ENCODE measurements at places on chromosomes 1 and 21.

- no peak for DNase-seq
Observed at GRCh38 chr1:200299571-200299970, 110.3 kb downstream of the ZNF281 start.

- no peak for DNase-seq
Observed at GRCh38 chr1:31476891-31477846, 64.2 kb downstream of the SERINC2 start.

DNA sequence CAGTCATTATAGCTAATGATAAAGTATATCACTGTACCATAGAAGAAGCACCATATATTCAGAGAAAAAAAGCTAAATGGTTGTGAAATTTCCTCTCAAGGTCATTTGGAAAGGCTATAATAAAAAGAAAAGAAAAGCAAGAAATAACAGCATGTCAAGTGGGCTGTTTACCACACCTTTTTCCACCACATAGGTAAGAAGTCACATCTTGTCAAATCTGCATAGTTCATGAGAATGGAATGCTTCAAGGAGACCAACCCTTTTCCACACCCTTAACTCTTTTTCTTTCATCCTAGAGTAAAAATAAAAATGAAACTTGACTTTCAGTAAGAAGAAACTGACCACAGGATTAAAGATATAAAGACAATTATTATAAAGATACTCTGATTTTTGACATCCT is 91.2 kb downstream of the ATP6V1G3 start:
- DNase-seq: no peak

DNA sequence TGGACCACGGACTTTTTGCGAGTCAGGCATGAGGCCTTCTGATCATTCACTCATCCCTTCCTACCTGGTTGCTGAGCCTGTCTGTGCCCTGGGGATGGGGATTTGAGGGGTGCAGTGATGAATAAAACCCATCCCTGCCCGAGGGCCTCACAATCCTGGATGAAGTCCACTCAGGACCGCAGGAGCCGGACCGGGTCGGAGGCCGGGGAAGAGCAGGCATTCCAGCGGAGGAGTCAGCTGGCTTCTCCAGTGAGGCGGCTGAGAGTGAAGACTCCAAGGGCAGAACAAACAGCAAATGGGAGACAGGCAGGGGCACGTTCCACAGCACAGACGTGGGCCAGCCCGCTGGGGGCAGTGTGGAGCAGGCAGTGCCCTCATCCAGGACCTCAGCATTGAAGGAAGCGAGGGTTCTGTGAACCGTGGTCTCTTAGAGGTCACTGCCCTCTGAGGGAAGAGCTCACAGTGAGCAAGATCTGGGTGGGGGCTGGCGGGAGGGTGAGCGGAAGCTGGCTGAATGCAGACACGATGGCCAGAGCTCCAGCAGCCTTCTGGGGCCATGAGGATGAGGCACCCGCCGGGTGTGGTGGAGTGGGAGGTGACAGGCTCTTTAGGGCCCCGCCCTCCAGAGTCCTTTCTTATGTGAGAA is 10.9 kb upstream of the LRRC3 start:
- DNase-seq: no peak

GRCh38 chr21:34280389-34280795 is 83.4 kb upstream of the KCNE2 start:
- DNase-seq: no peak

DNA sequence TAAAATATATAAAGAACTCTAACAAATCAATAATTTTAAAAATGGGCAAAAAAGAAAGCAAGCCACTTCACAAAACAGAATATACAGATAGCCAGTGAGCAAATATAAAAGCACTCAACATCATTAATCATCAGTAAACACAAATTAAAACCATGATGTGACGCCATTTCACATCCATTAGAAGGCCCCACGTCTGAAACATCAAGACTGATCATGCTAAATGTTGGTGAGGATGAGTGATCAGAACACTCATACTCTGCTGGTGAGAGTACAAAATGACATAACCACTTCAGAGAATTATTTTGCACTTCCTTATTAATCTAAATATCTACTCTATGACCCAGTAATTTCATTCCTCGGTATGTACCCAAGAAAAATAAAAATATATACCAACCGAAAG is 512.2 kb upstream of the NR5A2 start:
- DNase-seq: no peak

DNA sequence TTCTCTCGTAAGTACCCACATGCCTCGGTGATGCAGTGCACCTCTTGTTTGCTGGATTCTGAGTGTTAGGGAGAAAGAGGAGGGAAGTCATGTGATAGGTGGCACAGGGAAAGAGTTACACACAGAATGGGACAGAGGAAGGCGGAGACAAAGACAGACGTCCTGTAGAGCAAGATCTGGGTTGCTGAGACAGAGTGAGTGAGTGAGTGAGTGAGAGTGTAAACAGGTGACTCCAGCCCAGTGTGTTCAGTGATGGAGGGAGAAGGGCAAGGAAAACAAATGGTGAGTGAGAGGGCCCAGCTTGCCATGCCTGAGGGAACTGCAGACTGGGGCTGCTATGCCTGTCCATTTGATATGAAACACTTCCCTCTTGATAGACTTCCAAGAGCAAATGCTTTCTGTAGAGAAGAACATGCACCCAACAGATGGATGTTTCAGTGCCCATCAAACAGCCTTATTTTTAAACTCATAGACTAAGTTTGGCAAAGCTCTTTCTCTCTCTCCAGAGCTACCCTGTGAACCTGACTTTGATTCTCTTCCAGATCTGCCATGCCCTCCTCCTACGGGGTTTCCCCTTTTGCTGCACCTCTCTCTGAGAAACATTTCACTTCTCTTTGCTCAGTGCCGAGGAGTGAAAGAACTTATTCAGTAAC is 209.9 kb upstream of the COA6 start:
- DNase-seq: no peak

DNA sequence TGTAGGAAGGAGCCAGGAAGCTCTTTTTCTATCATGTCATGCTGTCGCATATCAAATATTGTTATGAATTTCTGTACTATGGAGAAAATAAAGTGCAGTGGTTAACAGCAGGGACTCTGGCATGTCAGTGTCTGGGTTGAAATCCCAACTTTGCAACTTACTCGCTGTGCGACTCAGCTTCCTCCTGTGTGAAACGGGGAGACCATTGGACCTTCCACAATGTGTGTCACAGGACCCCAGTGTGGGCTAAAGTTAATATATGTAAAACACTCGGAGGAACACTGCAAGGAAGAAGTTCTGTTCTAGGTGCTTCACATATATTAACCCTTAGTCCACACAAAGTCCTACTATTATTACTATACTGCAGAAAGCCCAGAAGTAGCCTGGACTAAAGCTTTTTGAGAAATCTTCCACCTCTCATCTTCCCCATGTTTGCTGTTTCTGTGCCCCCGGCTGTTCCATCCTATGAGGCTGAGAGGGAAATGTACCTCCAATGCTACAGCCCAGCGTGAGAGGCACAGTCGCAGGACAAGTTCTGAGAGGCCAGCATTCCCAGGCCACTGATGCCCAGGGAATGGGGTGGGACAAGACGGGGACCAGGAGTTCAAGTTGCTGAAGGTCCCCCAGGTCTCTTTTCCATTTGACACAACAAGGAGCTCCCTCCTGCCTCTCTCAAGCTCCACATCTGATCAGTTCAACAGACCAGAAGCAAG is 1.9 kb downstream of the CHIT1 start:
- no peak for DNase-seq

GRCh38 chr1:184253921-184254320 is 132.9 kb upstream of the C1orf21 start:
- DNase-seq: no peak

- DNase-seq: no peak
Observed at GRCh38 chr1:244953901-244954300, 89.6 kb upstream of the HNRNPU start.

GRCh38 chr1:45345014-45345413 is 4.8 kb upstream of the MUTYH start:
- no peak for DNase-seq

DNA sequence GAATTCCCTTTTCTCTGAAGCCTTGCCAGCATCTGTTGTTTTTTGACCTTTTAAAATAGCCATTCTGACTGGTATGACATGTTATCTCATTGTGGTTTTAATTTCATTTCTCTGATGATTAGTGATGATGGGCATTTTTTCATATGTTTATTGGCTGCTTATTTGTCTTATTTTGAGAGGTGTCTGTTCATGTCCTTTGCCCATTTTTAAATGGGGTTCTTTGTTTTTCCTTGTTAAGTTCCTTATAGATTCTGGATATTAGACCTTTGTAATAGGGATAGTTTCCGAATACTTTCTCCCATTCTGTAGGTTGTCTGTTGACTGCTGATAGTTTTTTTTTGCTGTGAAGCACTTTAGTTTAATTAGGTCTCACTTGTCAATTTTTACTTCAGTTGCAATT is 54.0 kb upstream of the C1orf185 start:
- DNase-seq: no peak

DNA sequence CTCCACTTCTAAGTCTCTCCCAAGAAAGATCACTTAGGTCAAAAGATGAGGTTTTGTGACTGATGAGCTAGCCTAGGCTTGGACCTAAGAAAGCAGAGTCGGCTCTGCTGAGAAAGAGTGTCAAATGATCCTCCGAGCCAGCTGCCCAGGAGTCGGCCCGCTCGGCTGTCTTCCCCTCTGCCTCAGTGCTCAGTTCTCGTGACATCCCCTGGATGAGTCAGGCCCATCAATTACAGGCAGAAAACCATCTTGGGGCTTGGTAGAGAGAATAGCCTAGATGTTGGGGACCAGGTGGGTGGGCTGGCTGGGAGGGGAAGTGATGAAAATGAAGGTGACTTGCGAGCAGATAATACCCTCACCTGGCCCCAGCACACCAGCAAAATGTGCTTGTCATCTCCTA is 60.5 kb downstream of the SLC66A1 start:
- DNase-seq: no peak

- no peak for DNase-seq
Observed at GRCh38 chr1:26181586-26182382, 4.5 kb downstream of the CNKSR1 start.

DNA sequence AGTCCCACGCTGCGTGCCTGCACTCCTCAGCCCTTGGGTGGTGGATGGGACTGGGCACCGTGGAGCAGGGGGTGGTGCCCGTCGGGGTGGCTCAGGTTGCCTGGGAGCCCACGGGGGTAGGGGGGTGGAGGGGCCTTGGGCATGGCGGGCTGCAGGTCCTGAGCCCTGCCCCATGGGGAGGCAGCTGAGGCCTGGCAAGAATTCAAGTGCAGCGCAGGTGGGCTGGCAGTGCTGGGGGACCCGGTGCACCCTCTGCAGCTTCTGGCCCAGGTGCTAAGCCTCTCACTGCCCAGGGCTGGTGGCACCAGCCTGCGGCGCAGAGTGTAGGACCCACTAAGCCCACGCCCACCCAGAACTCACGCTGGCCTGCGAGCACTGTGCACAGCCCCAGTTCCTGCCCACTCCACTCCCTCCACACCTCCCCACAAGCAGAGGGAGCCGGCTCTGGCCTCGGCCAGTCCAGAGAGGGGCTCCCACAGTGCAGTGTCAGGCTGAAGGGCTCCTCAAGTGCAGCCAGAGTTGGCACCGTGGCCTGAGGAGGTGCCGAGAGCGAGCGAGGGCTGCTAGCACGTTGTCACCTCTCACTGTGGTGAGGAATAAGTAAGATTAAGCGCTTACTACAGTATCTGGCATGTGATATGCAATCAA is 12.8 kb downstream of the TNNI3K start:
- DNase-seq: no peak

- DNase-seq: no peak
Observed at GRCh38 chr21:42176859-42177258, 42.1 kb upstream of the ABCG1 start.

DNA sequence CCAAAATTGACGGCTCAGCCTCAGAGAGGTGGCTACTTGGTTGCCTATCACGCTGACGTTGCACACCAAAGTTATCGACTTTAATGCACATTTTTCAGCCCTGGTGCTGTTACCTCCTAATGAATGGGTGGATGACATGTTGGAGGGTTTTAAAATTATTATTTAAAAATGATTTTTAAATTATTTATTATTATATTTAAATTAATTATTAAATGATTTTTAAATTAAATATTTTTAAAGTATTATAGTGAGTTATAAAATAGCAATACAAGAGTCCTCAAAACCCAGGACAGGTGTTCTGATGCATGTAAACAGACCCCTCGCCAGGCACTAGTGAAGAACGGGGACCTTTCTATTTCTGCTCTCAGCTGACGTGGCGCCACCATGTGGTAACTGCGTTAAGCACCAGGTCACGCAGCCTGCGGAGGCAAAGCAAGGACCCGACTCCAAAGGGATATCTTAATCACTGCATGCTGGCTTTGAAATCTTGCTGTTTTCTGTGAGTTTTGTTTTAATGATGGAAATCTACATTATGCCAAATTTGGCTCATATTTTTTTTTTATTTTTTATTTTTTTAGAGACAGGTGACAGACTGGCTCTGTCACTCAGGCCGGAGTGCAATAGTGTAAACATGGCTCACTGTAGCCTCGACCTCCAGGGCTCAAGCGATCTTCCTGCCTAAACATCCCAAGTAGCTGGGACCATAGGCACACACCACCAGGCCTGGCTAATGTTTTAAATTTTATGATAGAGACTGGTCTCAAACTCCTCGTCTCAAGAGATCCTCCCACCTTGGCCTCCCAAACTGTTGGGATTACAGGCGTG is 22.6 kb downstream of the CASP9 start:
- peak; percentile 19 for DNase-seq

- no peak for DNase-seq
Observed at GRCh38 chr1:185400052-185400451, 83.0 kb upstream of the IVNS1ABP start.

DNA sequence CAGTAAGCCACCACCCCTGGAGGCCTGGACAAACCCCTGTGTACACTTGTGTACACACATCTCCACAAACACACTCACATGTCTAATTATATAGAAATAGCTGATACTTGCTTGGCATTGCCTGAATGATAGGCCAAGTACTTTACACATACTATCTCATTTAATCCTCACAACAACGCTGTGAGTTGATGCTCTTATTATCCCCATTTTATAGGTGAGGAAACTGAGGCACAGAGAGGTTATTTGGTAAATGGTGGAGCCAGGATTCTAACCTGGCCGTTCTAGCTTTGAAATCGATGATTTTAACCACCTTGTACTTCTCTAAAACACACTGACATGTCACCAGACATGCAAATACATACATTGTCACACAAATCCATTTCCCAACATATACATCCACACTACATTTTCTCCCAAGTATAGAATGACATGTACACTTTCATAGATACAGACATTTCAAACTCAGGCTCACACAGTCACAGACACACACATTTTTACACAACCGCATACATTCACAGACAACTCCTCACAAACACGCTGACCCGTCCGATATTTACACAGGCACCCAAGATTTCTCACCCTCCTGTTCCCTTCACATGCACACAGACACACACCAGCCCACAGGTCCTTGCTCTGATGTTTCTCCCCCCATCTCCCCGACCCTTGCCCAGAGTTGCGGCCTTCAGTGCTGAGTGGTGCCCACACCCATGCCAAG is 3.2 kb downstream of the ARHGEF19 start:
- DNase-seq: no peak

DNA sequence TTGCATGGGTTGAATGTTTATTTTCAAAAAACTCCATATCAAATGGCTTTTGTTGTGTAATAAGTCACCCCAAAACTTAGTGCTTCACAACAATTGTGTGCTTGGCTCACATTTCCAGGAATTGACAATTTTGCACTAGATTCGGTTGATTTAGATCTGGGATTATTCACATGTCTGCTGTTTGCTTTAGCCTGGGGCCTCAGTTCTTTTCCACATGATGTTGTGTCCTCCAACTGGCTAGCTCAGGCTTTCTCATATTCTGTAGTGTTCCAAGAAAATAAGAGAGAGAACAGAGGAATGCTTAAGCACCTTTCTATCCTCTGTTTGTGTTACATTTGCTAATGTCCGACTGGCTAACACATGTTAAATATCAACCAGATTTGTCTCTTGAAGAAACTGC is 281.5 kb upstream of the ADGRL4 start:
- DNase-seq: no peak

GRCh38 chr21:43921979-43922945 is 57.2 kb downstream of the AGPAT3 start:
- DNase-seq: peak; percentile 61

- DNase-seq: no peak
Observed at GRCh38 chr1:170755795-170756194, 91.9 kb downstream of the PRRX1 start.

Measured in stimulated activated CD8-positive, alpha-beta memory T cell treated with anti-CD3 and anti-CD28 coated beads, Interleukin-12 subunit alpha, Interleukin-12 subunit beta, amount 100 ng/mL, for 1 hour (primary cell).